Stimulated activated CD4-positive, alpha-beta T cell treated with anti-CD3 and anti-CD28 coated beads, Interleukin-12 subunit alpha, Interleukin-12 subunit beta, amount 100 ng/mL, for 24 hours (primary cell): ENCODE measurements at places on chromosomes 12 and 14.
A peak's percentile ranks its signal among the peaks of the same experiment; 100 is the strongest.

GRCh38 chr14:99602788-99603415 is 1.1 kb downstream of the CCDC85C start:
- no peak for DNase-seq

GRCh38 chr14:86619726-86620125 is 1089.8 kb downstream of the FLRT2 start:
- no peak for DNase-seq

- DNase-seq: peak; percentile 79
Observed at GRCh38 chr14:105093431-105094192, 28.4 kb upstream of the GPR132 start.

DNA sequence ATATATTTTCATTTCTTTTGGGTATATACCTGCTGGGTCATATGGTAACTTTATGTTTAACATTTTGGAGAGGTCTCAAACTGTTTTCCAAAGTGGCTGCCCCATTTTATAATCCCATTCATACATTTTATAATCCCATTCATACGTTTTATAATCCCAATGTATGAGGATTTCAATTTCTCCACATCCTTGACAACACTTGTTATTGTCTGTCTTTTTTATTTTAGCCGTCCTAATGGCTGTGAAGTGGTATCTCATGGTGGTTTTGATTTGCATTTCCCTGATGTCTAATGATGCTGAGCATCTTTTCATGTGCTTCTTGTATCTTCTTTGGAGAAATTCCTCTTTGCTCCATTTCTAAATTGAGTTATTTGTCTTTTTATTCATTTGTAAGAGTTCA is 6.7 kb upstream of the CFL2 start:
- DNase-seq: no peak

DNA sequence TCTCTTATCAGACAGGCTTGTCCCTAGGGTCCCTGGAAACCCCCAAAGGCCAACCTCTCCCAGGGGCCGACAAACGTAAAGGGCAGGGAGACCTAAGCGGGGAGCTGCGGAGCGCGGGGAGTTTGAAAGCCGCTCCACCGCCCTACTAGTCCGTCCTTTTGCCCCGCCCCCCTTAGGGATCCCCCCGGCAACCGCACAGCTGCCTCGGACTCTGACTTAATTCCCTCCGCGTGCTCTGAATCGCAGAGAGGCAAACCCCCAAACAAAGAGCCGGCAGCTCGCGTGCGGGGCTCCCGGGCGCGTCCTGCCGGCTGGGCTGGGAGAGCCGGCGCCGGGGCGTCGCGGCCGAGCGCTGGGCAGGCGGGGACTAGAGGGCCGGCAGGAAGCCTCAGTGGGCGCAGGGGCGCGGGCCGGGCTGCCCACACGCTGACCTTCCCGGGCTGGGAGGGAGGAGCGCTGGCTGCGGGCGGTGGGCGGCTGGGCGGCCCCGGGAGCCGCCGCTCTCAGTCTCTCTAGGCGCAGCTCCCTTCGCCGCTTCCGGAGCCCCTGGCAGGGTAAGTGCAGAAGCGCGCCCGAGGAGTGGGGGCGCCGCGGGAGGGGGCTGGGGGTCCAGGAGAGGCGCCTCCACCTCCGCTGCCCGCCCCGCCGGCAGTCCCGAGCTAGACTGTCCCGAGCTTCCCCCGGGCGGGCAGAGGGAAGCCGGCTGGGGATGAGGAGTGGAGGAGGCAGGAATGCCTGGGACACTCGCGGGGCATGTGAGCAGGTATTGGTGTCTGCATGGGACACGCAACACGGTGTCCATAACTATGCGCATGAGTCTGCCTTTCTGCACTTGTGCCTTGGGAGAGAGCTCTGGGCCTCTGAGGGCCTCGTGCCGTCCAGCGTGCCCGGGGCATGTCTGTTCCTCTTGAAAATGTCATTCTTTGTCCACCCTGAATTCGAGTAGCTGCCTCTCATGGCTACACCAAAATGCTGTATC is at the start of gene TSPAN11:
Gene TSPAN11, plus strand, starts transcription at position 506 of the 979 bp plus-strand sequence. CDS start 27,244 bp downstream, outside the sequence.
- no peak for DNase-seq

- DNase-seq: no peak
Observed at GRCh38 chr14:60862283-60862682, 118.6 kb downstream of the TRMT5 start.

DNA sequence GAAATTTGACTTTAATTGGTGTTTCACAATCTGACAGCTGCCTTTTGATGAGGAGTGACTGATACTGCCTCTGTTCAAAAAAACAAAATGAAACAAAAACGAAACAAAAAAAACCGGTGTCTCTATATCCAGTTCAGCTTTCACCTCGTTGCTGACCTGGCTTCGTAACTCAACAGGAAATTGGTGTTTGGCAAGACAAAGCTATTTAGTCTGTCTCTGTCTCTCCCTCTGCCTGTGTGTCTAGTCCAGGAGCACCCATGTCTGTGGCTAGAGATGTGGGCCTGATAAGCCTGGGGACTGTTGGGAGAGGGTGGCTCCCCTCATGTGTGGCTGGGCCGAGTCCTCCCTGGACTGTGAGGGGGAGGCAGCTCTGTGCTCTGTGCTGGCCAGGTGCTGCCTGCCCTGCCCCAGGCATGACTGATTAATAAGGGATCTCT is 11.3 kb downstream of the CACNA1C start:
- DNase-seq: no peak

DNA sequence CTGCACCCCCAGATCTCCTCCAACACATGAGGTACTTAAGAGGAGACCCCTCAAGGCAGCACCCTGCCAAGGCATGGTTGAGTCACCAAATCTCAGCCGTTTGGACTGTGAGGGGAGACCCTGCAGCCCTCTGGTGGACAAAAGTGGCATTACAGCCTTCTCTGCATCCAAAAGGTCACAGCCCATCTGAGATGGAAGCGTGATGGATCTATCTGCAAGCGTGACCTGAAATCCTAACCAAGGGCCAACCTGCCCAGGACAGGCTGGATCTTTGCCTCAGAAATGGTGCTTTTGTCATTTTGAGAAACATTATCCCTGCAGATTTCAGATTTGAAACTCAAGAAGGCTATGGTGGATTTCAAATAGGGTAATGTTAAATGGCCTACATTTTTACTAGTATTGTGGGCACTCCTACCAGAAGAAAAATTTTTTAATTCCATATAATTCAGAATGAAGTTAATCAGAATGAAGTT is 23.7 kb upstream of the DHRS4 start:
- DNase-seq: peak; percentile 64

DNA sequence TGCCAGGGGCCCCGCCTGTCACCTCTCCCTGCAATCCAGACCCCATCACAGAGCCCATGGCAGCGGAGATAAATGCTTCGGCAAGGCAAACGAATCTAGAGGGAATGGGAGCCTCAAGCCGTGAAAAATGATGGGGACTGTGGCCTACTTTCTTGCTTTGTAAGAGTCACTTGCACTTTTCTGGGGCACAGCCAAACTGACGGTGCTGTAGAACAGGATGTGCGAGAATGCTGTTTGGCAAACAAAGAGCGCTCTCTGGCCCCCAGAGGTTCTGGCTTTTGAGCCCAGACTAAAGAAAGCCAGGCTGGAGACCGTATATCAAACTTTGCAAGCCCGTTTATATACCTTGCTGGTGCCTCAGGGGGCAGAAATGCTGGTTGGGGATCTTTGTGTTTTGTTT is 108.7 kb downstream of the CACNA1C start:
- DNase-seq: no peak

GRCh38 chr12:50221228-50222008 is 54.2 kb upstream of the CERS5 start:
- no peak for DNase-seq

GRCh38 chr14:22991852-22992251 is 9.5 kb upstream of the AJUBA start:
- no peak for DNase-seq

DNA sequence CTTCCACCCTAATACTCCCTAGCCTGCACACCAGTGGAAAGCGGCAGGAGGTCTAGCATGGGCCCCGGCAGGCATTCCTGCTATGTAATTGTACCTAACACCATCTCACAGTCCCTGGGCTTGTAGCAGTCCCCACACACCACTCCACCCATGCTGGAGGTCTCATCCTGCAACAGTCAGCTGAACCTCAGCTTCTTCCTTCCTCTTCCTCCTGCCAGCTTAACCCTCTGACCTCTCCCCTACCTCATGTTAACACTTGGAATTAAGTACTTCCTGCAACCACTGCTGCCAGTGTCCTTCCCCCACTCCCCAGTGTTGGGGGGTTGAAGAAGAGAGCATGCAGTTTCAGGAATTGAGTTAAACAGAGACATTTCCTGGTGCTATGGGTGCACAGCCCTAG is 7.6 kb downstream of the ADCY4 start:
- no peak for DNase-seq

DNA sequence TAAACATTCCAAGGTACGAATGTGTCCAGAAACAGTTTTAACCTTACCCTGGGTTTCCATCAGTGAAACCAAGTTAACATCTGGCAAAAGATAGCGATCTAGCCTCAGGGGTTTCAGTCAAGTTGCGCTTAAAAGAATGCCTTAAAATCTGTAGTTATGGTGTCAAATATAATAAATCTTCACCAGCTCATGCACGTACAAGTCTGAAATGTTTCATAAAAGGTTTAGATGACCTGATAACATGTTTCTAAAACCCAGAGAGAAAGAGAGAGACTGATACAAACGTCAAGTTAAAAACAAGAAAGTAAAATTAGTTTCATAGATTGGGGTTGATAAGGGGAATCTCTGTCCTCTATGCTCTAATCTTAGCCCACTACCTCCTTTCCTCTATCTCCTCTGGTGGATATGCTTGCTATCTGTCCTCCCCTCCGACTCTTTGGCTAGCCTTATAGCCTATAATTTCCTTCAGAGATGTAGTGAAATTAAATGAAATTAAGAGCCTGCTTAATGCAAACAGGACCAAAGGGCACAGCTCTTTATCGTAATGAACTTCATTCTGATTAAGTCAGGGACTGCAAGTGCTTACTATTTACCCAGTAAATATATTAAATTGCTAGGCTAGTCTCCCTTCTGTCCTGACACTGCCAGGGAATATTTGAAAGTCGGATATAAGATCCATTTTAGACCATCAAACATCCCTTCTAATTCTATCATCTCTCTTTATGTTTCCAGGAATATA is 18.4 kb upstream of the FOS start:
- no peak for DNase-seq

- no peak for DNase-seq
Observed at GRCh38 chr12:25100194-25101091, 94.5 kb downstream of the DNAI7 start.

DNA sequence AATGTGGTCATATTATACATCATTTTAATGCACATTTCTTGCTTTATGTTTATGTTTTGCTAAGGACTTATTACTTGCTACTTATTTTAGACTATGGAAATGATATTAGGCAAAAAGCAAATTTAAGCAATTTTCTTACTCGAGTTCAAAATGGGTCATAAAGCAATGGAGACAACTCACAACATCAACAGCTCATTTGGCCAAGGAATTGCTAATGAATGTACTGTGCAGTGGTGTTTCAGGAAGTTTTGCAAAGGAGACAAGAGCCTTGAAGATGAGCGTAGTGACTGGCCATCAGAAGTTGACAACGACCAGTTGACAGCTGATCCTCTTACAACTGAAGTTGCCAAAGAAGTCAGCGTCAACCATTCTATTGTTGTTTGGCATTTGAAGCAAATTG is 831.8 kb upstream of the SEL1L start:
- DNase-seq: no peak

- no peak for DNase-seq
Observed at GRCh38 chr12:127328867-127329266, 938.1 kb upstream of the TMEM132C start.

- DNase-seq: no peak
Observed at GRCh38 chr12:24227551-24227950, 278.1 kb upstream of the SOX5 start.

DNA sequence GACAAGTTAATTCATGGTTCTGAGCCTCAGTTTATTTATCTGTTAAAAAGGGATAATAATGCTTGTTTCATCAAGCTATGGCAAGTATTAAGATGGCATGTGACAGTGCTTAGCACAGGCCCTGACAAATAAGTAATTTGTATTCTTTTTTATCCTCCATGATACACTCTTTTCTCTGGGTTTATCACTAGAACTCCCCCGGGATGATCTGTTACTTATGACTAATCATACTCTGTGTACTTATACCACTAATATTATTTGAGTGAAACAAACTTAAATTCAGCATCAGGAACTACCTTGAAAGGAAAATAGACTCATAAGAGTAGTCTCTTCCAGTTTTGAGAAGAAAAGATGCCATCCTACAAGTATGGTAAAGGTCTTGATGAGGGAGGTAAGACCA is 283.8 kb downstream of the PAWR start:
- DNase-seq: no peak

DNA sequence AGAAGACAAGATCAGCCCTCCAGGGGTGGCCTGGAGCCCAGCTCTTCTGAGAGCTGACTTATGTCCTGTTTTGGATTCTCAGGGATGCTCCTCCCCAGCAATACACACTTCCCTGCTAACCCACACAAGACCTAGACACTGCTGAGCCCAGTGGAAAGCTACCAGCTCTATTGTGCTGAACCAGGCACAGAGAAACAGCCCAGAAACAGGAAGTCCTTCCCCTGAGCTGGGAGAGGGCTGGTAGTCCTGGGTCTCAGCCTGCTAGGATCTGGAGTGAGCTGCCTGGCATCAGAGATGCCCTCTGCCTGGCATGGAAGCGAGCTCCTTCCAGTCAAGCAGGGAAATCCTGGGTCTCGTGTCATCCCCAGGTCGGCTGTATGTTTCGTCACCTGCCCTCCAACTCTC is 1.2 kb upstream of the LAG3 start:
- DNase-seq: no peak

DNA sequence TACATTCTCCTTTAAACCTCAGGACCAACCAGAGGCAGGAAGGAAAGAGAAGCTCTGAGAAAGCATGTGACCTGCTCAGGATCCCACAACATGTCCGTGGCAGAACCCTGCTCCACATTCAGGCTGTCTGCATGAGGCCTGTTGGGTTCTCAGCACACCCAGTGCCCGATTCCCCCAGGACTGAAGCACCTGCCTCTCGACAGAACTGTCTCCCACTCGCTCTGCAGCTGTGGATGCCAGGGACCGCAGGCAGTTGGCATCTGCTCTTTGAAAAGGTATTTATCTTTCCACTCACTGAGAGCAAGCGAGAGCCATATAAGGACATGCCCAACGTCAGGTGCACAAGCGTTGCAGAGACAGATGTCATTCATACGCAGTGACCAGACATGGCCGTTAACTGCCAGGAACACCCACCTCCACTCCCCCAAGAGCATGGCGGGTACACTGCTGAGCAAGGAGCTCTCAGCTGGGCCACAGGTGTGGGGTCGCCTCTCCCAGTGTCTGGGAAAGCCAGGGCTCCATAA is 18.9 kb downstream of the PITPNM2 start:
- DNase-seq: no peak

- no peak for DNase-seq
Observed at GRCh38 chr12:3207858-3208257, 130.7 kb downstream of the TSPAN9 start.

DNA sequence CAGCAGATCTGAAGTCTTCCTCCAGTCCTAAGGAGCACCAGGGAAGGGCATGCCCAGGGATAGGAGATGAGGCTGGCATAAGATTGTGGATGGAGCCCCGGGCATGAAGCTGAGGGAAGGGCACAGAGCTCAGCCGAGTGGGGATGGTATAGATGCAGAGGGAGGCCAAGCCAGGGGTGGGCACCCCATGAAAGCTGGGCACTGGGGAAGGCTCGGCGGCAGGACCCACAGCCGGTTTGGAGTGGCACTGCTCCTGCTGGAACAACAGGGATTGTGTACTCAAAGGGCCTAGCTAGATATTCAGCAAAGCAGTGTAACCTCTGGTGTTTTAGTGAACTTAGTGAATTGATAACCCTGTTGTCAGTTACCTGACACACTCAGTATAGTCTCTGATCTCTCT is 117.1 kb downstream of the NTF3 start:
- DNase-seq: no peak

- no peak for DNase-seq
Observed at GRCh38 chr14:95545515-95546168, 10.8 kb downstream of the GLRX5 start.

GRCh38 chr12:33026791-33027190 is 130.2 kb upstream of the PKP2 start:
- DNase-seq: no peak
